NCI-H2029 (cell line): ENCODE measurements at places on chromosomes 11 and 22.

DNA sequence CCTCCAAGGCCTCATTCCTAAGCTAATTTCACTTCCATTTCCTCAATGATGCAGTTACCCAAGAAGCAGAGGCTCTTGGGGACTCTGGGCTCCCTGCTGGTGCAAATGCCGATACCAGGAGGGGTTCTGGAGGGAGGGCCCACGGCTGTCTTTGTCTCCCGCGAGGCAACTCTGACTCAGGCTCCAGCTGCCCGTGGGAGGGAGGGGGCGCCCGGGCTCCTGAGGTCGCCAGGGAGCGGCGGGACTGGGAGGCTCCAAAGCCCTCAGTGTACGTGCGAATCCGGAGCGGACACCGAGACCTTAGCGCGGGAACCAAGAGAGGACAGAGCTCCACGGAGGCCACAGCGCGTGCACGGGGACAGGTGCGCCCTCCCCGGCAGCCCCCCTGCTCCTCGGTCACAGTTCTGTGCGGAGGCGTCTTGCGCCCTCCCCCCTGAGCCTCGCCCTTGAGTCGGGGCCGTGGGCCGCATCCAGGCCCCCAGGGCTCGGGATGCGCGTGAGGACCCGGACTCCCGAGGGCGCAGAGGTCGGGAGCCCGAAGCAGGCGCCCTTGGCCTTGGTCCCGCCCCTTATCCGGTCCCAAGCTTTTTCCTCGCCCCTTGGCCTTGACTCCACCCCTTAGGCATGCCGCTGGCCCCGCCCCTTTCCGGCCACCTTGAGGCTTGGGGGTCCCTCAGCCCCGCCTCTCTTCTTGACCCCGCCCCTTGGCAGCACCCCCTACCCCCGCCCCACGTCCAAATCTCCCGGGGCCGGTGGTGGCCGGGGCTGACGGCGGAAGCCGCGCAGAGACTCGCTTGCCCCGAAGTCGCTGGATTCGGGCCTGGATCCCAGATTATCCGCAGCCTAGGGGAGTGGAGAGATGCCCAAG lies 4.7 kb upstream of the SHISA8 start:
- peak; percentile 49 for DNase-seq

- no peak for DNase-seq
These were observed 128.0 kb upstream of the ANO1 start for GRCh38 chr11:69950120-69950519.

- DNase-seq: no peak
These were observed 21.3 kb downstream of the TRIM44 start for GRCh38 chr11:35683728-35684339.

- DNase-seq: no peak
These were observed 2.0 kb downstream of the GRK2 start for GRCh38 chr11:67268081-67268961.

DNA sequence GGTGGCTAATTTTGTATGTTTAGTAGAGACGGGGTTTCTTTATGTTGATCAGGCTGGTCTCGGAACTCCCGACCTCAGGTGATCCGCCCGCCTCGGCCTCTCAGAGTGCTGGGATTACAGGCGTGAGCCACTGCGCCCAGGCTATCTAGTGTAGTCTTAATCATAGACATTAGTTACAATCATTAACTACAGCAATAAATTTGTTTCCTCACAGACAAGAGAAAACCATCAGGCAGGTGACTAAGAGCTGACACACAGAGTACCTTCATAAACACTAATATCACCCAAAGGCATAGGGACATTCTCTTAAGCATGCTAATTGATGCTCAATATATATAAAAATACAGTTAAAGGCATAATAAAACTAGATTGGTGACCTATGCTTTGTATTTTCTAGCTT lies 19.4 kb downstream of the SDHD start:
- no peak for DNase-seq

DNA sequence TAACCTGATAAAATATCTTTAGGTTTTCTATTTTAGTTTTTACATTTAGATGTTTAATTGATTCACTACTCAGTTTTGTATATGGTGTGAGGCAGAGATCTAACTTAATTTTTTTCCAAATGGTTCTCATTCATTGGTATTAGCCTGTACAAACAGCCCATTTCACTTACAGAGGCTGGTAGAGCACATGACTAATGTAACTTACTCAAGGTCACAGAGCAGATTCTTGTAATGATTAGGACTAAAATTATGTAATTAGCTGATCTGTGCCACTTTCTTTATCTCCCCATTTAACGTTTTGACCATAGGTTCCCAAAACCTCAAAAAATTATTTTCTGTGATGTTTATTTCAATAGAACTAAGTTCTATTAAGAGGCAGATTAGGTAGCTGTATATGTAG lies 16.5 kb upstream of the TNRC6B start:
- DNase-seq: no peak

DNA sequence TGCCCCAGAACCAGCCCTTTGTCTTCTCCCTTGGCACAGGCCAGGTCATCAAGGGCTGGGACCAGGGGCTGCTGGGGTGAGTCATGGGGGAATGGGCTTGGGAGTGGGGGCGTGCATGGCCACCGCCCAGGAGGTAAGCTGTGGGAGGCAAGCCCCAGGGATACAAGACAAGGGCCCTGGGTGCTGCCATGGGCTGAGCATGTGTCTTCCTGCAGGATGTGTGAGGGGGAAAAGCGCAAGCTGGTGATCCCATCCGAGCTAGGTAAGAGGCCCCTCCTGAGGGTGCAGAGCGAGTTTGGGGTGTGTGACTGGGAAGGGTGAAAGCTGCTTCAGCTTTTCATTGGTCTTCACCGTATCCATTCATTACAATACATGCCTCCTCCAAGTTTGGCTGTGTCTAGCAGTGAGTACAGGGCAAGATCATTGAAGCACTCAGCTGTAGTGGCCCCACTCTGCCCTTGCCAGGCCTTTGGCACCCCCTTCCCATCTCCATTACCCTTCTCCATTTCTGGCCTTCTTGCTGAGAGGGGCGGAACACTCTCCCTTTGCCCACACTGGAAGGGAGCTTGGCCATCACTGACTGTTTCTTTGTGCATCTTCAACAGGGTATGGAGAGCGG lies 2.5 kb downstream of the FKBP2 start:
- no peak for DNase-seq

- DNase-seq: no peak
These were observed 21.9 kb downstream of the TP53I11 start for GRCh38 chr11:44928816-44929215.

GRCh38 chr11:134270250-134270714 lies 5.9 kb upstream of the GLB1L3 start:
- no peak for DNase-seq

GRCh38 chr11:69867076-69868005 lies 48.1 kb upstream of the FGF3 start:
- no peak for DNase-seq

DNA sequence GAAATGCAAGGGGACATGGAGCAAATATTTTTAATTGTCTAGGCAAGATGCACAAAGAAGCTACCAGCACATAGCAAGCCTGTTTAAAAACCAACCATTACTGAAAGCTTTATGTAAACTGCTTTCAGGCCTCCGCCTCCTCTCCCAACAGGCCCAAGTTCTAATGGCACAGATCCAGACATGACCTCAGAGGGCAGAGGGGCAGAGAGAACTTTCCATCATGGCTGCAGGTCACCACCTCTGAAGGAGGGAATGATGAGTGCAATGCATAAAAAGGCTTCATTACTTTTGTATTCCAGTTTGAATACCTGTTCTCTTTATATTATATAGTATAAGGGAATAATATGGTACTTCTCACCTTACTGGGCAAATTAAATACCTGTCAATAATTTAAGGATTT lies 15.2 kb downstream of the DDX17 start:
- no peak for DNase-seq

GRCh38 chr22:17472932-17473331 lies 90.4 kb upstream of the SLC25A18 start:
- DNase-seq: no peak

- DNase-seq: no peak
These were observed 2.0 kb downstream of the CLCF1 start for GRCh38 chr11:67371189-67371910.

DNA sequence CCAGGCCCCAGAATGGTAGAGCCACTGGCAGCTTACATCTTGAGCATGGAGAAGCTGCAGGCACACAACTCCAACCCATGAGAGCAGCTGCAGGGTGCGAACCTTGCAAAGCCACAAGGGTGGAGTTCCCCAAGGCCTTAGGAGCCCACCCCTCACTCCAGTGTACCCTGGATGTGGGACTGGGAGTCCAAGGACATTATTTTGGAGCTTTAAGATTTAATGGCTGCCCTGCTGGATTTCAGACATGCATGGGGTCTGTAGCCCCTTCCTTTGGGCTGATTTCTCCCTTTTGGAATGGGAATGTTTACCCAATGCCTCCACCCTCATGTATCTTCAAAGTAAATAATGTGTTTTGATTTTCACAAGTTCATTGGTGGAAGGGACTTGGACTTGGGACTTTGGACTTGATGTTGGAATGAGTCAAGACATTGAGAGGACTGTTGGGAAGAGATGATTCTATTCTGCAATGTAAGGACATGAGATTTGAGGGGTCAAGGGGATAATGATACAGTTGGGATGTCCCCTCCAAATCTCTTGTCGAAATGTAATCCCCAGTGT lies 1.1 kb upstream of the KRTAP5-7 start:
- DNase-seq: no peak

DNA sequence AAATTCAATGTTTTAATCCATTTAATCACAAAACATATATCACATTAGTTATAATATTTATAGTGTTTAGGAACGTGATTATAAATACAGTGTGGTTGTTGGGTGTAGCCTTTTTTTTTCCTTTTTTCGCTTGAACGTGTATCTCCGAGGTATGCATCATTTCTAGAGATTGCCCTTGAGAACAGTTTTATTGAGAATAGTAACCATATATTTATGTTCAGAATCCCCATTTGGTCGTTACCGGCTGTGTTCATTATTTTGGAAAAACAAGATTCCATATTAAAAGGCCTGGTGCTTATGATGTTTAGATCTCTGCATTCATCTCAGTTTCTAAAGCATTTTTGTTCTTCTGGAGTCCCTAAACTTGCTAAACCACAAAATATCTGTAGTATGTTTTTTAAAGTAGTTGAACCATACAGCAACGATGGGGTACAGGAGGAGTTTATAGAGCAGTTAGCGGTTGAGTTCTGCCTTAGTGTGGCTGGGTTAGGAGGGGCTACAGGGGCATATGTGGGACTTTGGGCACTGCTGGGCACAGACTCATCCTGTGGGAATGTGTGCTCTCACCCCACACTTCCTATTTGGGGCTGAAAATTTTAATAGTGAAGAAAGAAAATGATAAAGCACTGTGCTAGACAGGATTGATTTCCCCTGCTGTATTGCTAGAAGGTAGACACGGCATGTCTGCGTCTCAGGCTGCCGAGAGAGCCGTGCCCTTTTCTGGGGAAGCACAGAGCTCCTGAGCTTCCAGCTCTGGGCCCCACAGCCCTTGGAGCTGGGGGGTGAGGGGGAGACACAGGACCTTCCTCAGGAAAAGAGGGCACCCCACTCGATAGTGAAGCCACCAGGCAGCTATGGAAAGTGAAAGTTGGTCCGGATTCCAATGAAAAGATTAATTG lies 81.5 kb upstream of the PPARA start:
- no peak for DNase-seq

DNA sequence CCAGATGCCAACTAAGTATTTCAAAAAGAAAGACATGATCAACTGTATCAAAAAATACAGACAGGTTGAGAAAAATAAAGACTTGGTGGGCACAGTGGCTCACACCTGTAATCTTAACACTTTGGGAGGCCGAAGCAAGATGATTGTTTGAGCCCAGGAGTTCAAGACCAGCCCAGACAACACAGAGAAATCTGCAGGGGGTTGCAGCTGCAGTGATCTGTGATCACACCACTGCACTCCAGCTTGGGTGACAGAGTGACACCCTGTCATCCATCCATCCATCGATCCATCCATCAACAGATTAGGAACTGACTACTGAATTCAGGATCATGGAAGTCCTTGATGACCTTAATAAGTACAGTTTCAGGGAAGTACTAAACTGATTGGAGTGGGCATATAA lies 65.0 kb upstream of the RPS13 start:
- no peak for DNase-seq

DNA sequence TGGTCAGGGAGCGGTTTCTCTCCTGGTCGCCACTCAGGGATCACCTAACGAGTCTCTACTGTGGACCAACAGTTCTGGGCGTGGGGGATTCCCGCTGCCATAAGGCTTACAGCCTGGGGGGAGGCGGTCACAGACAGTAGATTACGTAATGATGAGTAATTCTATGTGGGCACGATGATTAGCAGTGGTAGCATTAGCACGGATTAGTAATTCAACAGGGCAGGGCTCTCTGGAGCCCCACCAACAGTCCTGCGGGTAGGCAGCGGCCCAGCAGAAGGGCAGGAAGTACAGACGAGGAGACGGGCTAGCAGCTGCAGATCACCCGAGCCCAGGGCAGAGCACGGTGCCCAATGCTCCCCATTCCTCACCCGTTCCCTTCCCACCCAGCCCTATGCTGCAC lies 3.6 kb downstream of the SHISAL1 start:
- no peak for DNase-seq

- DNase-seq: no peak
These were observed 1122.3 kb downstream of the LRRC4C start for GRCh38 chr11:40337118-40337517.

- DNase-seq: no peak
These were observed 2.6 kb upstream of the LRFN4 start for GRCh38 chr11:66854231-66854661.

DNA sequence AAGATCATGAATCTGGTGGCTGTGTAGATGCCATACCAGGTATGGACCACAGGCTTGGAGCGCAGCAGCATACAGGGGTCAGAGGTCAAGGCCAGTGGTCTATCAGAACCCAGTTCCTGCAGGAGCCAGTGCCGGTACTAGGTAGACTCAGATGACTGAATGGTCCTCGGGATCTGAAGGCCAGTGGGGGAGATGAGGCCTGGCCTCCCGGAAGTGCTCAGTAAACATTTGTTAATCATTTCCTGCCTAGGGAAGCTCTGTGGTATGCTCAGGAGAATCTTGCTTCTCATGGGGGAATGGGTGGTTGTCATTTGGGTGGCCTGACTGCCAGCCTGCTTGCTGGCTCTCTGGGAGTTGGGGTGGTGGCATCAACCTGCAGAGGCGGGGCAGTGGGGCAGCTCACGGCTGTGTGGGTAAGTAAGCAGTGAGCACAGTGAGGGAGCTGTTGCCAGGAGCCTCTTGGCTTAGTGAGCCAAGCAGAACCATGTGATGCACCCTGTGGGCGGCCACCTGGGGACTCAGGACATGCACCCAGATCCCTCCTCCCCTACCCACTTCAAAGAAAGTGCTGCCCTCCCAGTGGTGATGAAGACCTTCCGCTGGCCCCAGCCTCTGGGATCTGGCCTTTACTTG lies 33.0 kb downstream of the PTPRJ start:
- DNase-seq: peak; percentile 76

GRCh38 chr11:128331317-128331716 lies 256.0 kb downstream of the ETS1 start:
- DNase-seq: no peak

- no peak for DNase-seq
These were observed 76.2 kb upstream of the GDPD4 start for GRCh38 chr11:77377734-77378133.

DNA sequence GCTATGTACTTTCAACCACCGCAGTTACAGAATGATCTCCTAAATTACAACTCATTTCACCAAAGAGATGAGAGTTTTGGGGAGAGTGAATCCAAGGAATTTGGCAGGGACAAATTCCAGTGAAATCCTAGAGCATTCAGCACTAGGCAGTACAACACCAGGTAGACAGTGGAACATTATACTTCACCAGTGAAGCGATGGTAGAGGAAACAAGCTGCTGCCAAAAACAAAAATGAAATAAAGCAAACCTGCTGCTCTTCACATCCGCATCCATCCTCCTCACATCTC lies 16.9 kb downstream of the SMCO4 start:
- DNase-seq: no peak
